Stimulated activated CD4-positive, alpha-beta T cell treated with anti-CD3 and anti-CD28 coated beads, Interleukin-2, amount 100 ng/mL, for 24 hours (primary cell): ENCODE measurements at places on chromosomes 7 and 10.

DNA sequence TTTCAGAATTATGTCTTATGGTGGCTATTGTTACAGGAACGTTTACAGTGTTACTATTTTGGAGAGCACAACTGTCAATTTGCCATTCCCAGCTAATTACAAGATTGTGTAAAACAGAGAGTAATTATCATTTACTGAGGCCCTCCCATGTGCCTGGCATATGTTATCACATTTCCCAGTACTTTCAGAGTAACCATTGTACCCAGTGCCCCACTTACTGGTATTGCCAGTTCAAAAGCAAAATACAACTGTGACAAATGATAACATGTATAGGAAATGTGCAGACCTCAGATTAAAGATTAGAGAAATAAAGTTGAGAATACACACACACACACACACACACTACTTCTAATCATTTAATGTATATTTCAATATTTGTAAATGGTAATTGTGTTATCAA is 572.5 kb downstream of the POM121L12 start:
- no peak for DNase-seq

- no peak for DNase-seq
Measured at GRCh38 chr10:100419911-100420449, 42.8 kb upstream of the WNT8B start.

DNA sequence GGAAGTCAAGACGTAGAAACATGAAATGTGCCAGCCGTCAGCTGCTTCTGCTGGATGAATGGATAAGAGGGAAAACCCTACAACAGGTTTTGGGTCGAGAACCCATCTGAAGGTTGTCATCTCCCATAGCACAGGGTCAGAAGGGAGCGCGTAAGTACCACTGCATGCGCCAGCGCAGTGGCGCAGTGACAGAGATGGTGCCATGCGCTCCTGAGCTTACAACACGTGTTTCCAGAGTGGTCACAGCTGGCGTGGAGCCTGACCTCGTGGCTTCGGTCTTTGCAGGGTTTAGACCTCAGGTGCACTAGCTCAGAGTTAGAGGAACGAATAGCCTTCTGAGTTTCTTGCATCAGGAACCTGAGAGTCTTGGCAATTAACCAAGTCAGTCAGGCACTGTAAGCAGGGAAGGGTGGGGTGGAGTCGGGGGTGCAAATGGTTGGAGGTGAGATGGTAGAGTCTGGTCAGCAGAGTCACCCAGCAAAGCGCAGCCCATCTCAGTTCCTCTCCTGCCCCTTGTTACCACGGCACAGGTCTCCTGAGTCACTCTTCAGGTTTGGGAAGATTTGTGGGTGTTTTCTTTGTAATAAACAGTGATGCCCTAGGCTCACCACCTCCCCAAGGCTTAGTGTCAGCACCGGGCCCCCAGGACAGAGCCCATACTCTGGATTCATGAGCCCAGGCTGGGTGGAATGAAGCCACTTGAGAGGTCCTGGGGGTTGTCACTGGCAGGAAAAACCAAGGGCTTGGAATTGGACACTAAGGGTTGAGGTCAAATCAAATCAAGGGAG is 84.1 kb upstream of the PPIF start:
- no peak for DNase-seq

- DNase-seq, result no peak
Measured at GRCh38 chr7:68512466-68512865, 1085.8 kb upstream of the AUTS2 start.

GRCh38 chr10:43811871-43812270 is 163.2 kb upstream of the ZNF32 start:
- no peak for DNase-seq

- DNase-seq, result no peak
Measured at GRCh38 chr10:35446439-35446838, 110.1 kb downstream of the CCNY start.

GRCh38 chr10:73909540-73910115 is 1.3 kb upstream of the PLAU start:
- DNase-seq, result no peak

DNA sequence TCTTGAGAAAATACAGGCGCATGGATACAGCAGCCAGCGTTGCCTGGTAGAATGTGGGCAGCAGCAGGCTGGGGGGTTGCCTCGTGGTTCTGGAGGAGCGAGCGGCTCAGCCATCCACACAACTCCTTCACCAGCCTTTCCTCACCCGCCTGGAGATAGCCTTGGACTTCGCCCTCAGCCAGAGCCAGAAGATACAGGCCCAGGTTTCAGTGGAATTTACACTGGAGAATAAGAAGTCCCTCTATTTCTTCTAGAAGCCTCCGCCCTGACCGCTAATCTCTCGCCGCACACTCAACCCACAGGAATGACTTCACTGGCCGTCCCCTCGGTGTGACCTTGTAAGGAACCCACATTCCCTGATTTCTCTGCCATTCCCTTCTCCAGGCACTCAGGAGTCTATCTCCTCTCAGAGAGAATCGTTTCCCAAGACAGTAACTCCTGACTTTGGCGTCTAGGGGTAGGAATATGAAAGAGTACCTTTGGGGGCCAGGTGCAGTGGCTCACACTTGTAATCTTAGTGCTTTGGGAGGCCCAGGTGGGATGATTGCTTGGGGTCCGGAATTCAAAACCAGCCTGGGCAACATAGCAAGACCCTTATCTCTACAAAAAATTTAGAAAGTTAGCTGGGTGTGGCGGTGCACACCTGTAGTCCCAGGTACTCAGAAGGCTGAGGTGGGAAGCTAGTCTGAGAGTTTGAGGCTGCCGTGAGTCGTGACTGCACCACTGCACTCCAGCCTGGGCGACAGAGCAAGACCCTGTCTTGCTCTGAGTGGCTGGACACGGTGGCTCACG is 52.0 kb upstream of the ECHDC3 start:
- no peak for DNase-seq

GRCh38 chr7:85600395-85600794 is 413.5 kb upstream of the SEMA3D start:
- no peak for DNase-seq

GRCh38 chr10:26357203-26357602 is 80.9 kb upstream of the APBB1IP start:
- DNase-seq, result no peak

GRCh38 chr7:95102662-95103061 is 195.3 kb downstream of the PPP1R9A start:
- no peak for DNase-seq

DNA sequence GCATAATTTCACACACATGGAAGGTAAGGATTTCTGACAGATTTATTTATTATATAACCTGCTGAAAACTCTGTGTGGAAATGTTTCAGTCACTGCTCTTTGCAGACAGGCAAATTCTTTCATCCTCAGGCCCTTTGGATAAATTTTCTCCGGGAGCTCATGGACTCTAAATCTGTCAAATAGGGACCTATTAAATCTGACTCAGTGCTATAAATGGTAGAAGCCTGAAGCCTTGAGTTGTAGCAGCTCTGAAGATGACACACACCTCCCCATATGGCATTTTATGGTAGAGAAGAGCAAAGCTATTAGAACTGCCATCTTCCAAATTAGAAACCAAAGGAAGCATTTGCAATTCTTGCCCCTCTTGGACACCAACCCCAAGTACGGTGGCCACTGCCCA is 808.7 kb downstream of the XPNPEP1 start:
- DNase-seq, result no peak

DNA sequence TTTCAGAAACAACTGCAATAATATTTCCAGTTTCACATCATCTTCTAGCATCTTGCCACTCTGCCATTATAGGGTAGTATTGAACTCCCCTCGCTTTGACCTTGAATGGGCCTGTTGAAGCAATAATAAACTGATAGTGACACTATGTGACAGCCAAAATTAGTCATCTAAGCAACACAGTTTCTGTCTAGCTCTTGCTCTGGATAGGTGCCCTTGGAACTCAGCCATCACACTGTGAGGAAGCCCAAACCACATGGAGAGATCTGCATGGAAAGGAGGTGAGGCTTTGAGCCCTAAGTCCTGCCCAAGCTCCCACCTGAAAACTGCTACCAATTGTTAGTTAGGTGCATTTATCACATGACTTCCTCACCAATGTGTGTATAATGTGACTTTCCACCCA is 18.1 kb upstream of the KCND2 start:
- DNase-seq, result no peak

DNA sequence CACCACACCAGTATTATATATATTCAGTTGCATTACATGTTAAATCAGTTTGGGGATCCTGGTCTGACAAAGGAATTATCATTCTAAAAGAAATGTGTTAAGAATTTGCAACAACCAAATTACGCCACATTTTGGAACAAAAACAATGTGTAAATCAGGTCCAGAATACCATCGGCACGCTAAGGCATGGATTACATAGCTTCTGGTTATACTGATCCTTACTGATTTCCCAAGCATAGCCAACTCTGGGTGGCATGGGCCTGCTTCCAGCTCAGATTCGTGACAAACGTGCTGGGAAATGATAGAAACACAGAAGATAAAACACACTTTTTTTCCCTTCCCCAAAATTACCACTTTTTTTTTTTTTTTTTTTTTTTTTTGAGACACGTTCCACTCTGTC is 660.0 kb downstream of the SORCS1 start:
- no peak for DNase-seq

DNA sequence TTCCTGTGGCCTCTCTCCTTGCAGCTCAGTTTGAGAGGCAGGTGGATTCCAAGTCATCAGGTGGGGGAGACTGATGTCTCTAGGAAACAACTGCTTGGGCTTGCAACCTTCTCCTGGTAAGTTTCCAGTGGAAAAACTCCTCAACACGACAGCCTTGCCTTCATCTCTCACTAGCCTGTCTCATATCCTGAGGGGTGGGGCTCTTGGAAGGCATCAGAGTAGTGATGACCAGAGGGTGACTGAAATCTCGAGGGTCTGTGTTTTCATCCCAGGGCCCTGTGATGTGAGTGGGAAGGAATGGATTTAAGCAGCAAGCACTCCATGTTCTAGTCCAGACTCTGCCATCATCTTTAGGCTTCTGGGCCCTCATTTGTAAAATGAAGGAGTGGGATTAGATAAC is 107.0 kb downstream of the NRP1 start:
- no peak for DNase-seq

- no peak for DNase-seq
Measured at GRCh38 chr7:144508702-144509101, 105.2 kb upstream of the NOBOX start.

- DNase-seq, result no peak
Measured at GRCh38 chr7:150400008-150400787, 21.1 kb downstream of the ZNF775 start.

DNA sequence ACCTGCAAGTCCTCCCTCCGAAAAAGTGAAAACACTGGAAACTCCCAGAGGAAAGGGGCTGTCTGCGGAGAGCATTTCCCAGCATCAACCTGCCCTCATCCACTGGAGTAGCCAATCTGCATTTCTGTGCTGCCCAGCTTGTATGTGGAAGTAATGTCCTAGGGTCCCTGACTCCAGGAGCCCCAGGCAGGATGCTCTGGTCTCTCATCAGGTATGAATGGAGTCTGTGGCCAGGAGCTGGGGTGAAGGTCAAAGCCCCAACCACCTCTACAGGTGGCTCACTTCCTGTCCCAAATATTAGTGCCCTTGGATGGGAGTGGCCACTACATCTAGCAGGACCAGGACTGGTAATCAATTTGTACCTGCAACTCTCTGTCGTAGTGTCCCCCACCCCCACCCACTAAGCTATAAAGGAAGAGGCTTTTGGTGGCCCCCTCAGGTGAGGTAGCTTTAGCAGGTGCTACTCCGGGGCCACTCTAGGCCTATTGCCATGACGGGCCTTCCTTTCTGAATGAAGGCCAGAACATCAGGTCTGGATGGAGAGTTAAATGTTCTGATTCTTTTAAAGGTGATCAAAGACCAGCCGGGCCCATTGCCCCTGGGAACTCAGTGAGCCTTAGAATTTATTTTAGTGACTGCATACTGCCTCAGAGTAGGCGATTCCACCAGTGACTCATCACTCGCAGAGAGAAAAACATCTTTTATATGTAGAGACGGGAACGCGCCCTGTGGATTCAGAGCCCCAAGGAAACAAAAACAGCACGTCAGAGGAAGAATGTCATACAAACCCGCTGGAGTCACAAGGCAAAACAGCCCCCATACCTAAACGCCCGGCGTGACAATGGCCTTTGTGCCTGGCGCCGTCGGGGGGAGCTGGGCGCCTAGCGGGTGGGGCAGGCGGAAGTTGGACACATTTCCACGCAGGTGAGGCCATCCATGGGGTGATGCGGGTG is 13.0 kb downstream of the EN2 start:
- DNase-seq, result no peak

DNA sequence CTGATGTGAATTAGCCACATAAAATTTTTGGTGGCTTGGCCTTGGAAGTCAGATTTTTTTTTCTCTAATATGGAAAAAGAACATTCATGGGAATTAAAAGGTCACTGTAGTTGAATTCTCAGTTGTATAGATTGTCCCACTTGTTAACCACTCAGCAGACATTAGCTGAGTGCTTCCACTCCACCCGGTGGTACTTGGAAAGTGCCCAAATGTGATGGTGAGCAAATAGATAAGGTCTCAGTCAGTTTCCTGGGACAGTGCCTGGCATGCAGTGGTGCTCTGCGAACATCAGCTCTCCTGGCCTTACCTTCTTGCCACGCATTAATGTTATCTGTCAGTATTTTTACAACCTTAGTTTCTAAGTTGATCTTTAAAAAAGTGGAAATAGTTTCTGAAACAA is 1.4 kb downstream of the ATP5F1C start:
- no peak for DNase-seq

- DNase-seq, result no peak
Measured at GRCh38 chr7:30437823-30438574, 40.6 kb downstream of the NOD1 start.

DNA sequence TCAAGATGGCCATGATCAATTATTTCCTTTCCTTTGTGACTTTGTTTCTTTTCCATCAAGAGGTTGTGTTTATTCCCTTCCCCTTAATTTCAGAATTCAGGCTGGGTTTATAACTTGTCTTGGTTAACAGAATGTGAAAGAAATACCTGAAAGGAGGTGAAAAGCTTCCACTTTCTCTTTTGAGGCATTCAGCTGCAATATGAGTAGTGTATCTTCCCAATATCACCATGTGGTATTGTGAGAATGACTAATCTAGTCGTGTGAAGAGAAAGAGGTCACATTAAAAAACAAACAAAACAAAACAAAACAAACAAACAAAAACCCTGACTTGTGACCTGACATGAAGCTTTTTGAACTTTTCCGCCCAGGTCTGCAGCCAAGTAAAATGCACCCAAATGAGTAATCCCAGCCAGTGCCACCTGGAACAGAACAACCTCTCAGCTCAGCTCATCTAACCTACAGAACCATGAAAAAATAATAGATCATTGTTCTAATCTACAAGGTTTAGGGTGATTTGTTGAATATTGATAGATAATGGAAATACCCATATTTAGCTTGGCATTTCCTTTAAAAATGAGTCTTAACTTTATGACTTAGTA is 70.8 kb upstream of the TEX47 start:
- no peak for DNase-seq
